Memory B cell (primary cell): ENCODE measurements at places on chromosomes 7 and 10.

GRCh38 chr7:40597517-40597916, 462.7 kb downstream of the SUGCT start:
- no peak for DNase-seq

DNA sequence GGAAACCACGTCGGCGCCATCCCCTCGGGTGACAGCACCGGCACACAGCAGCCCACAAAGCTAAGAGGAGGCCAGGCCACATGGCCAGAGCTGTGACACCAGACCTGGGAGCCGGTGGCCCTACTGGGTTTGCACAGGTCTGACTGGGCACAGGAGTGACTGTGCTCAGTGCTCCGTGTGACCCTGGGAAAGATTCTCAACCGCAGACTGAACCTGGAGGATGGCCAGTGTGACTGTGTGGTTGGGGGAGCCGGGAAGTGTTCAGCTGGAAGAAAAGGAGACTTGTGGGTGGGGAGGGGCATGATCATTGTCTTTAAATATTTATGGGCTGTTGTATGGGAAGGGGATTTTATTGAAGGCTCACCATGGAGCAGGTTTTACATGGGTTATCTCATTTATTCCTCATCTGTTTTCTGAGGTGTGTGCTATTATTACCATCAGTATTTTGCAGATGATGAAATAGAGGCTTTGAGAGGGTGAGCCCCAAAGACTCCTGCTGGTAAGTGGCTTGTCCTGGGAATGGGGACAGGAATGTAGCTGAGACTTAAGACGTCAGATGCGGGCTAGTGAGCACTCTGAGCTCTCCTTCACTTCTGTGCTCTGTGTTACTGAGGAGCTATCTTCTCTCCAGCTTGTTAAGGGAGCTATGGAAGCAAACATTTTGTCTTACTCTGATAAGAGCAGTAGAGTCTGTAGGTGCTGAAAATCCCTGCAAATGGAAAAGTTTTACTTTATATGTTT, 127.5 kb downstream of the TMEM178B start:
- no peak for DNase-seq

DNA sequence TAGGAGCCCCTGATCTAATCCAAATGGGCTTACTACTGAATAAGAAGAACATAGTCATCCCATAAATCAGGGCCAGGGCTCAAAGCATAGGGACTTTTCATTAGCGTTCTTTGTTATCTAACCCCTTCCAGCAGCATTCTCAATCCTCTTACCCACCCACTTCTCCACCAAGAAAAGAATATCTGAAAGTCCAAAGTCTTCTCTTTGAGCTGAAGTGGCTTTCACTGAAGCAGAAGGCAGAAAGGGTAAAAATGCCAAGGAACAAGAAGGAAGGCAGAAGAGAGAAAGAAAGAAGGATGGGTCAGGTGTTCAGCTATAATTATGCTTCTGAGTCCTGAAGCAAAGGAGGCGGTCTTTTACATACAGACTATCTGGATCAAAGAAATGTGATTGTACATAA, 10.2 kb downstream of the TRPV5 start:
- DNase-seq, result no peak

DNA sequence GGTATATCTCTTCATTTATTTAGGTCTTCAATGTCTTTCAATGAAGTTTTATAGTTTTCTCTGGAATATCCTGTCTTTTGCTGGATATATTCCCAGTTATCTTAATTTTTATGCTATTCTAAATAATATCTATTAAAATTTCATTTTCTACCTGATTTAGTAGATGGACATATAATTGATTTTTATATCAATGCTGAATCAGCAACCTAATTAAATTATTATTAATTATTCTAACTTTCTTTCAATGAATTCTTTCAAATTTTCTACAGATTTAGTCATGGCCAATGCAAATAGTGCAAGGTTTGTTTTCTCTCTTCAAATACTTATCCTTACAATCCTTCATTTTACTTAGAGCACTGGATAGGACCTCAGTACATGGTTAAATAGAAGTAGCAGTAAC, 56.8 kb downstream of the DENND11 start:
- DNase-seq, result no peak

DNA sequence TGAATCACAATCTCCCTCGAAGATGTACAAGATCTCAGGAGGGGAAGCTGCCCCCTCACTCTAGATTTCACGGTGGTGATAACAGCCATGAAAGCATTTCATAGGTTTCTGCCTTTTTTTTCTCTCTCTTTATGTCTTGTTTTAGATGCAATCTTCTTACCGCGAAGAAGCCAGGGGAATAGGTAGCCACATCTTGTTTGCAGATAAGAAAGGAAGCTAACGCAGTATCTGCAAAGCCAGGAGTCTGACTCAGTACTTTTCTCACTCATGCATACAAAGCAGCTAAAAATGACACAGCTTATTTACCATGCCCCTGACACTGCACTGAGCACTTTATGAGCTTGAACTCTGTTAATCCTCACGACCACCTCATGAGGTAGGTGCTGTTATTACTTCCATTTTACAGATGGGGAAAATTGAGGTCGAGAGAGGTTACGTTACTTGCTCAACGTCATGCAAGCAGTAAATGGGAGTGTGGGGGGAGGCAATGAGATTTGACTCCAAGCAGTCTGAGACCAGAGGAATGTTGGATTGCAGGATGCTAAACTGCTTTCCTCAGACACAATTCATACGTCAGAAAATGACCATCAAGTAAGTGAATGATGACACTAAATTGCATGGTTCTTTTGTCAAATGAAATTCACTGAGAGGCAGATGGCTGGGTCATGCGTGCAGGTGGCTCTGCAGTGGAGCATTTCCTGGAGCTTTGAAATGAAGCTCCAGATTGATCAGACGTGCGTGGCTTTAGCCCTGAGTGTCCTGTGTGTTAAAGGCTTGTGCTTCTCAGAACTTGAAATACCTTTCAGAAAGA, 3.3 kb downstream of the MAP3K8 start:
- no peak for DNase-seq

DNA sequence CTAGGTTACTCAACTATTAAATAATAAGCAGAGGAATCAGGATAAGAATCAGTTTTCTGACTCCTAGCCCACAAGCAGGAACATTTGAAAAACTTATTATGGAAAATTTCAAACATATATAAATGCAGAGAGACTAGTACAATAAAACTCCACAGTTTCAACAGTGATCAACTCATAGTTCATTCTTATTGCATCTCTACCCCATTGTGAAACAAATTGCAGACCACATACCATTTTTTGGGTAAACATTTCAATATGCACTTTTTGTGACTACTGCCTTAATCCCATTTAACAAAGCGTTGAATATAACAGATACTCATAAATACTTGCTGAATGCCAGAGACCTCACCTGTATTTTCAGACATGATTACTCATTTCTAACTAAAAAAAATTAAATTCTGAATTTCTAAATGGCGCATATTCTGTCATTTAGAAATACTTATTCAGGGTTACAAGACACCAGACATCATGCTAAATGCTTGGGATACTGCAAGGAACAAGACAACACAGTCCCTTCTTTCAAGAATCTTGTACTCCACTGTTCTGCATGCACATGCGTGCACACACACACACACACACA, 11.4 kb downstream of the CDK6 start:
- DNase-seq, result no peak

DNA sequence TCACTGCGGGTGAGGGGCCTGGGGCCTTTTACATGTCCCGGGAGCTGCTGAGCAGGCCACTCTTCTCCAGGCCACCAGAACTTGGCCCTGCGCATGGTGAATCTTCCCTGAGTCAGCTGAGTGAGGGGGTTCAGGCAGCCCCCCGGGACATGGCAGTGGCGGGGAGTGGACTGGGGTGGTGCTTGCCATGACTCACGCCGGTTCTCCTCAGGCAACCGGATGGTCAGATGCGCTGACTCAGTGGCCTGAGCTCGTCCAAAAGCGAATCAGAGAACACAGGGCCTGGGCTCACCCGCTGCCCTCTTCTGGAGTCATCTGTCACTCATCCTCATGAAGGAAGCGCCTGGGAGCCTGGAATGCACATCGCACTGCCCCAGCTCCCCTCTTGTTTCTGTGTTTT, 33.5 kb downstream of the HTRA1 start:
- no peak for DNase-seq

GRCh38 chr10:126109893-126110292, 213.5 kb downstream of the FANK1 start:
- DNase-seq, result no peak

DNA sequence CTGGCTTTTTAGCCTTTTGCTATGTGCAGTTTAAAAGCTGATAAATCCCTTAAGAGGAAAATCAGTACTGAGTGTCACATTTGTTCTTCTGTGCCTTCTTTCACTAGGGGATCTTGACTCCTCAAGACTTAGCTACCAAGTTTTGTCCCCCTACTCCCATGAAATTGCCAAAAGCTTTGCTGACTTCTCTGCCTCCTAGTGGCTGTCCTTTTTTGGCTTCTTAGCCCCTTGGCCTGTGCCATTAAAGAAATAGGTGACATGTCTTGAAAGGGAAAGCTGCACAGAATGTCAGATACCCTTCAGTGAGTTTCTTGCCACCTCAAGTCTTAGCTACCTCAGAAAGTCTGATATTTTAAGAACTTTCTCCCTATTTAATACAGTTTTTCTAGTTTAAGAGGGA, 10.5 kb downstream of the MKLN1 start:
- no peak for DNase-seq

- DNase-seq, result no peak
Measured at GRCh38 chr10:12349629-12350166, 351 bp downstream of the CAMK1D start.

- no peak for DNase-seq
Measured at GRCh38 chr10:23047201-23048050, 48.0 kb upstream of the MSRB2 start.

GRCh38 chr10:64394744-64395143, 873.5 kb downstream of the REEP3 start:
- no peak for DNase-seq
